NCI-H748 treated with DMSO at 0.1 percent for 48 hours (cell line): ENCODE measurements at places on chromosomes 11 and 22.

DNA sequence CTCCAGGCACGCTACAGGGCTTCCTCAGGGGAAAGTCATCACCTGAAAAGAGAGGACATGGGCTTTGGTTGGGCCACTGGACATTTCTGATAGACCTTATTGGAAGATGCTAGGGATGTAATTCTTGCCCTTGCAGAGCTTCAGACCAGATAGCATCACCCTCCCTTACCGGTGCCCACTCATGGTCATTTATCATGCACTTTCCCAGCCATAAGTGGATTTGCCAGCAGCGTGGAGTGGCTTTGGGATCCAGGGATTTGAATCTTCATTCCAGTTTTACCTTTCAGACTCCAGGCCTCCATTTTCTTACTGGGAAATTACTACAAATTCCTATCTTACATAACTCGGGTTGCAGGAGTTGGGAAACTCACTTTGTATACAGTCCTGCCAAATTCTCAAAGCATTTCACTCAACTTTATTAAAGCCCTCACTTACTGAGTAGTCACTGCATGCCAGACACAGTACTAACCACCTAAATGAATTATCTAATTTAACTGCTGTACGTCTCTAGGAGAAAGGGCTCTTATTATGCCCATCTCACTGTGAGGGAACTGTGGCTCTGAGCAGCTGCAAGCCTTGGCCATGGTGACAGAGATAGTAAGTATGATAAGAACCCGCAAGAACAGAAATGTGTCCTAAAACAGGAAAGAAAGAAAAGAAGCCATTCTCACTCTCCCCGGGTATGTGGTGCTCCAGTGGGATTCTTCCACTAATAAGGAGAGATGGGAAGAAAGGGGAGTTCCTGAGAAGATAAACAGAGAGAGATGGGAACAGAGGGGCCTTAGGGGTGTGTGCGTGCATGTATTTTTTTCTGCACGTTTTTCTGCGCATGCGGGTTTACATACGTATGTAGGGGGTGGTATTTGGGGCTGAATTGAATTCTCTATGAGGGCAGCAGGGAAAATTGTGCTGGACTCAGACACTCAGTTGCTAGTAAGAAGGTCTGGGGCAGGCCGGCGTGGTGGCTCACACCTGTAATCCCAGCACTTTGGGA is 9.7 kb downstream of the CHRM1 start:
- DNase-seq, result no peak

GRCh38 chr11:39651857-39652461 is 1807.5 kb downstream of the LRRC4C start:
- DNase-seq, result no peak

GRCh38 chr11:128484172-128484571 is 103.2 kb downstream of the ETS1 start:
- DNase-seq, result no peak

DNA sequence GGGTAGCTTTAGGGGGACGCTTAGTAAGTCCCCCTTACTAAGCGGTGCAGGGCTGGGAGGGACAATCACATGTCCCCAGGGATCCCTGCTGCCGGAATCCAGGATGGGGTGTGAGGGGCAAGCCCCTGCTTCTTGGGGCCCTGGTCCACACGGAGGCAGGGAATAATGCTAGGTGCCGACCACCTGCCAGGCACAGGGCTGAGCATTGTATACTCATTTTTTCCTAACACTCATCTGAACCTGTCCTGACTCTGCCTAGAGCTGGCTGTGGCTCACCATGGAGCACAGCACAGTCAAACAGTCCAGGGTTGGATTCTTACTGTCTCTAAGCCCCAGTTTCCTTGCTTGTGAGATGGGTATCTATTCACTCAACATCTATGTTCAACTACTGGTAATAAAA is 1.4 kb upstream of the LTBP3 start:
- no peak for DNase-seq

GRCh38 chr11:68354148-68354872 is 41.9 kb downstream of the LRP5 start:
- DNase-seq, result no peak

DNA sequence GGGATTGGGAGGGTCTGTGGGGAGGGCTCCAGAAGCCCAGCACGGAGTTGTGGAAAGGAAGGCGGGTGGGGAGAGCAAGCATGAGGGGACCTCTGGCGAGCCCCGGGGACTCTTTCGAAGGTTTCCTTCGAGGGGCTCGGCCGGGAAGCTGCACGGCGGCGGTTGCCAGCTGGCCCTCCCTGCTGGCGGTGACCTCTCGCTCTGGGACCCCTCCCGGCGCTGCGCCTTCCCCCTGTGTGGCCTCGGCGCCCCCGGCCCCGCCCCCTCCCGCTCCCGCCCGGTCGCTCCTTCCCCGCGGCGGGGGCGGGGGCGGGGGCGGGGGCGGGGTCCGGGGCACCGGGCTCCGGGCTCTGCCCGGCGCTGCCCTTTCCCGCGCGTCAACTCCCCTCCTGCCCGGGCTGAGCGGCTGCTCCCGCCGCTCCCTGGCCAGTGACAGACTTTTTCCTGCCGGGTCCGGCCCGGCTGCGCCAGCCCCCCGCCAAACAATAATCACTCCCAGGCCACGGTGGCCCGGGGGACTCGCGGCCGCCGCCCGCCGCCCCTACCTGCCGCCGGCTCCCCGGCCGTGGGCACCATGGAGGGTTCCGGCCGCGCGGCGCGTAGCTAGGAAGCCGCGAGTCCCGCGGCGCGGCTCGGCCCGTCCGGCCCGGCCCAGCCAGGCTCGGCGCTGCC is 941 bp downstream of the CLCF1 start:
- no peak for DNase-seq

DNA sequence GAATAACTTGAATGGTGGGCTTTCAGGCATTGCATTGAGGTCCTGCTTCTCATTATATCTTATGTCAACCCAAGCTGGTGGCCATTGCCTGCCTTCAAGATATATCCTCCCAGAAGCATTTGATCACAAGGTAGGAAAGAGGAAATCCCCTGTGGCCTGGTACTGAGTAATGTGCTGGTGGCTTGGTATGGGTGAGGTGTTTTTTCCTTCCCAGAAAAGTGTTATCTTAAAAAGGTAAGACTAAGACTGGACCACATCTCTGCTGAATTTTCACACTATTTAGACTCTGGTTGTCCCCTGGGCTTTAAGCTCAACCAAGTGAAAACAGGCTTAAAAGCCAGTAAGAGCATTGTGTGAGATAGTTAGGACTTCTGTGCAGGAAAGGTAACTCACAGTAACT is 3.7 kb downstream of the INSC start:
- DNase-seq, result no peak

DNA sequence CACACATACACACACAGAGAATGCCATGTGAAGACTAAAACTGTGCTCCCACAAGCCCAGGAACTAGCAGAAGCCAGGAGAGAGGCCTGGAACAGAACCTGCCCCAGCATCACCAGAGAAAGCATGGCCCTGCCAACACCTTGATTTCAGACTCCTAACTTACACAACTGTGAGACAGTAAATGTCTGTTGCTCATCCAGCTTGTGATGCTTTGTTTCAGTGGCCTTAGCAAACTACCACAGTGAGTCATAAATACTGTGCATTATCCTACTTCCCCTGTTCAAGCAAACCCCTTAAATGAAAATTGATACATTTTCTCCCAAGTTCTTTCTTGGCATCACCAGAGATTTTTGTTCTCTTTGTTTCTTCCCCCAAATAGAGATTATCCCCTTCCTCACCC is 1539.4 kb upstream of the TENM4 start:
- DNase-seq, result no peak
